HEK293T (cell line): ENCODE measurements at places on chromosomes 13 and 19.
A peak's percentile ranks its signal among the peaks of the same experiment; 100 is the strongest.

DNA sequence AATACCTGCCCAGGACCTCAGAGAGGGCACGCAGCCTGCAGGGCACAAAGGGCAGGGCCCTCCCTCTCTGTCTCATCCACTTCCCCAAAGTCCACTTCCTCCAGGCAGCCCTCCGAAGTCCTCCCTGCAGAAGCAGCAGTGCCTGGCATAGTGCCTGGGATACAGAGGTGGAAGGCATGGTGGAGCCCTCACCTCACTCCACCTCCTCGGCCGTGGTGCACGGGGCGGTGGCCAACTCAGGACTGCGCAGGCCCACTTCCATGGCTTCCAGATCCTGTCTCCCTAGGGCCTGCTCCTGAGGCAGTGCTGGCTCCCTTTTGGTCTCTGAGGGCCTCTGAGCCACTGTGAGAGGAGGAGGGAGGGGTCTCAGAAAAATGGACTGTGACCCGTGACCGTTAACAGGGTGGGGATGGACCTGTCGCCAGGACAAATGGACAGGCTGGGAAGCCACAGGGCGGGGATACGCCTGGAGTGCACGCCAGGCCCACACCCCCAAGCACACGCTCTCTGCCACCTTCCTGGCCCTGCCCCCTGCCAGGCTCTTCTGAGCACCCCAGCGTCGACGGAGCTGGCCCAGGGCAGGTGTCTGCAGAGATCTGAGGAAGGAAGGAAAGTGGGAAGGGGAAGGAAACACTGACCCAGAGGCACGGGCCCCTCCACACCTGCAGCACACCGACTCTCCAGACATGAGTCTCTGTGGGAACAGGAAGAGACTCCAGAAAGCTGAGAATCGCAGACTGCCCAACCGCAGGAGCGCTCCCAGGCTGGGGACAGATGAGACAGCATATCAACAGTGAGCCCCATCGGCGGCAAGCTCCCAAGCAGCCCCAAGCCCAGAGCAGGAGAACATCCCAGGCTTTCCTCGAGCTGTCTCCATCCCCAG lies 8.4 kb downstream of the REXO1 start:
- DNase-seq: no peak

GRCh38 chr13:97302611-97303010 lies 80.5 kb downstream of the MBNL2 start:
- DNase-seq: no peak

GRCh38 chr13:82412749-82413148 lies 1469.5 kb downstream of the SLITRK1 start:
- no peak for DNase-seq

- peak; percentile 50 for DNase-seq
These were observed 12.5 kb downstream of the SUPT20H start for GRCh38 chr13:37047032-37047431.

- DNase-seq: no peak
These were observed 129.5 kb downstream of the CYSLTR2 start for GRCh38 chr13:48783181-48783630.

GRCh38 chr19:6769006-6769619 lies 1.9 kb upstream of the SH2D3A start:
- DNase-seq: peak; percentile 52

GRCh38 chr13:99055735-99056134 lies 77.9 kb upstream of the DOCK9 start:
- no peak for DNase-seq

DNA sequence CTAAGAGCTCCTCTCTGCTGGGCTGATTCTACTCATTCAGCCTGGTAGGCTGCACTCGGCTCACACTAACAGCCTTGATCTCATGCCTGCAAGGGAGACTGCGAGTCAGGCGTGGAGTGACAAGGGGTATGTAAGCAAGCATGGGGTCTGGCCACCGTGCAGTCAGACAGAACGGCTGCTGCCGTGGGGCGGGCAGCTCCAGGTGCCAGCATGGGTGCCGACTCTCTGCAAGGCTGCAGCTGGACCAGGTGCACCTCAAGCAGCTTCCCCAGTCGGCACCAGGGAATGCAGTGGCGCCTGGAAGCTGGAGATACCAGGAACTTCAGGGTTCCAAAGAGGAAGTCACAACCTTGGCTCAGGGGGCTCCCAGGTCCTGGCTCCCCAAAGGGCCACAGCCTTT lies 892.3 kb downstream of the OLFM4 start:
- DNase-seq: no peak

- no peak for DNase-seq
These were observed 344.1 kb upstream of the TSHZ3 start for GRCh38 chr19:31693131-31693932.

DNA sequence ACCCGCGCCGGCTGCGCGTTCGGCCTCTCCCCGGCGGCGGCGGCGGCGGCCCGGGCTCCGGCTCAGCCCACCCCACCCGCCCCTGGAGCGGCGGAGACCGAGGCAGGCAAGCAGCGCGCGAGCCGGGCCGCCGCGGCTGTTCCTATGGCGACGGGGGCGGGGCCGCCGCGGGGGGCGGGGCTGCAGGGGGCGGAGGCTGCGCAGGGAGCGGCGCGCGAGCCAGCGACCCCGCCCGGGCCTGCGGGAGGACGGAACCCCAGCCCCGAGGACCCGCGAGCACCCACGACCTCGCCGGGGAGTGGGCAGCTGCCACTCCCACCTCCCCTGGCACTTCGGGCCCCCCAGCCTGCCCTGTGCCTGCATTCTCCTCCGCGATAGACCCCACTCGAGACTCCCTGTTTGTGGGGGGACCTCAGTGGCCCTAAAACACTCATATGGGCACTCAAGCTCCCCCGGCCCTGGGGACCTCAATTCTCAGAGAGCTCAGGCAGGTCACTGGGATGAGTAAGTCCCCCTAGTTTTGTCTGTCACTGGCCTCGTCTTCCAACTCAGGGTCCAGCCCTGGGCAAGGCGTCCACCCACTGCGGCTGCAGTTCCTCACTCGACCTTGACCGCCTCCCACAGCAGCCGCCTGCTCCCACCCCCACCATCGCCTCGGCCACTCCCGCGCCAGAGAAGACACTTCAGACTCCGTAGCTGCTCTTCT lies at the start of gene CTXN1:
TSS of gene CTXN1 (minus strand) at position 115 of the 706 bp plus-strand sequence. CDS start 597 bp downstream, outside the sequence.
- DNase-seq: peak; percentile 89

DNA sequence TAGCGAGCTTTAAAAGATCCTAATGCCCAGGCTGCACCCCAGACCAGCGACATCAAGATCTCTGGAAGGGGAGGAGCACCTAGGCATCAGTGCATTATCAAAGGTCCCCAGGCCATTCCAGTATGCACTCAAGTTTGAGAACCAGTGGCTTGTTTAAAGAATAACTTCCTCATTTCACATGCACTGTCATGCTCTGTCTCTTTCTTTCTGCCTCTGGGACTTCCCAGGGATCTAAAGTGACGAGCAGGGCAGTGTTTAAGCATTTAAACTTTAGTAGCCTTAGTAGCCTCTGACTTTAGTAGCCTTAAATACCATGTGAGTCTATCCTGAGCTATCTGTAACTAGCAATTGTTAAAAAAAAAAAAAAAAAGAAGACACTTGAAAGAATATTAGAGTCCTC lies 8.9 kb upstream of the FARP1 start:
- DNase-seq: no peak

DNA sequence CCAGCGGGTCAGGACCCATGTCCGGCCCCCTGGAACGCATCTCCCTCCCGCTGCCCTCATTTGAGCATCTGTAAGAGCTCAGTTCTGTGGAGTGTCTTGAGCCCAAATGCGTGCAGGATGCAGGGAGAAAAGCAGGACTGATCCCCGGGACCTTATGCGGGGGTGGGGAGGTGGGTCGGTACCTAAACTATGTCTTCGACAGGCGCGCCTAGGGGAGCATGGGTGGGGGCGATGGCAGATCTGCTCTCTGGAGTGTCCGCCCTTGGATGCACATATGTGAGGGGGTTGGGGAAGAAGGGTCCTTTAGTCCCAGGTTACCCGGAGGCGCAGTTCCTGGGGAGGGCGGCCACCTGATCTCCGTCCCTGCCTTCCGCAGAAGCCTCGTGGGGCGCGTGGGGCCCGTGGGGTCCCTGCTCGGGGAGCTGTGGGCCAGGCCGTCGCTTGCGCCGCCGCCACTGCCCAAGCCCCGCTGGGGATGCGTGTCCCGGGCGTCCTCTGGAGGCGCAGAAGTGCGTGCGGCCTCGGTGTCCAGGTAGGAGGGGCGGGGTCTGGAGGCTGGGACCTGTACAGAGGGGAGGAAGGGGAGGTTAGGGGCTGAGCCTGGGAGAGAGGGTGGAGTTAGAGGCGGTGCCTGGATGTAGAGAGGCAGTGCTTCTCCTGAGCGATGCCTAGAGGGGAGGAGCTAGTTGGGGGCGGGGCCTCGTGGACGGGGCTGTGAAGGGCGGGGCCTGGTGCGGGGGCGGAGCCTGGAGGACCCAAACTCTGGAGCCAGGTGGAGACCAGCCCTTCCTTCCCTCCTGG lies 2.9 kb downstream of the CILP2 start:
- DNase-seq: peak; percentile 93

DNA sequence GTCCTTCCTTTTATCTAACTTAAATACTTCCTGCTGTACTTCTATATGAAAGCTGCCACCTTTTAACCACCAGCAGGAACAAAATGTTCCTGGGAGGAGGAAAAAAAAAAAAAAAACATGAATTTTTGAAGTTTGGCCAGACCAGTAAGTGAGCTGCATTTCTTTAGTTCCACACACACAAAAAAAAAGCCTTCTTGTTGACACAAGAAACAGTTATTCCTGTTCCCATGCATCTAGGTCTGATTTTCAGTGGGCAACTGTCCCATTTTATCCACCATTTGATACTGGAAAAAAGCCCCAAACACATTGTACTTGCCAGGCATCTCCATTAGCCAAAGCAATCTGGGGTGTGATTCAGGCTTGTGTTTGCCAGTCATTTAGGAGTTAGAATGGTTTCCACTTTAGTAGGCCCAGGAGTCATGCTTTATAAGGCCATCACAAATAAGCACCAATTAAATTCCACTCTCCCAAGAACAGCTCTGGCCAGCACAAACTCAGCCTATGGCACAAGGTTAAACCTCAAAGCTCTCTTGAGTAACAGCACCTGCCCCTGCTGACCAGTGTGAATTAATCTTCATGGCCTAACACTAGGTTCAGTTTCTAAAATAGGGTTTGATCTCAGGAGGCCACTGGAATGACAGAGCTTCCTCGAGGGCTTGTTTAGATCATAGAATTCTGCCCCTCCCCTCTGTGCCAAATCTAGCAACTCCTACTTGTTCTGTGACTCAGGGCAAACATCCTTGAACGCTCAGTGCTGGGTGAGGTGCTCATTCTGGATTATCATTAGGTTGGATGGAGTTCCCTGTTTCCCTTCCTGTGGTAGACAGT lies 67.1 kb downstream of the NUFIP1 start:
- DNase-seq: no peak

GRCh38 chr19:703651-704446 lies 4.9 kb upstream of the PALM start:
- DNase-seq: peak; percentile 97

DNA sequence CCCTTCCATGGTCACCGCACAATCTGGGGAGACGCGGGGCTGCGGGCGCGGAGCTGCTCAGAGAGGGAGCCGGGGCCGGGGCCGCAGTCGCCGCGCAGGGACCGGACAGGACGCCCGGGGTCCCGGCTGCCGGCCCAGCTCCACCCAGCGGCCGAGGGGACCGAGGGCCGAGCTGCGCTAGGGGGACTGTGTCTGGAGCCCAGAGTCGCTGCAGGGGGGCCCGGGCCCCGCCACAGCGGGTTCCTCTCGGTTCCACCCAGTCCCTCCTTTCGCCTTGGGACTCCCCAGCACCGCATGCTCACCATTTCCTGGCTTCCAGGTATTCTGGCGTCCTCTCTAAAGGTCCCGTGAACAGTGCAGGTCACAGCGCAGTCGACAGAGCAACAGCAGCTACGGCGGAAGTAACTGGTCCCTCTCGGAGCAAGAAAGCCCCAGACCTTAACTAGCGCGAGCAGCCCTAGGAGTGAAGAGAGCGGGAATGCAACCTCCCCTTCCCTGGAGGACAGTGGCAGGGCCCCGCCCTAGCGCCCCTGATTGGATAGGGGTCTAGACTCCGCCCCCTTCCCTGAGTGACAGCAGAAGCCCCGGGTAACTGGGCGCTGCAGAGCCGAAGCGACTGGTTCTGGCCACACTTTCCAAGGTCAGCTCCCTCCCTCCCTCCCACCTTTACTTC lies at the start of gene ZNF878:
TSS of gene ZNF878 (minus strand) at position 465 of the 673 bp plus-strand sequence. CDS start at position 305, 160 bp downstream.
- DNase-seq: no peak

GRCh38 chr13:76717092-76717491 lies 169.1 kb downstream of the KCTD12 start:
- no peak for DNase-seq

DNA sequence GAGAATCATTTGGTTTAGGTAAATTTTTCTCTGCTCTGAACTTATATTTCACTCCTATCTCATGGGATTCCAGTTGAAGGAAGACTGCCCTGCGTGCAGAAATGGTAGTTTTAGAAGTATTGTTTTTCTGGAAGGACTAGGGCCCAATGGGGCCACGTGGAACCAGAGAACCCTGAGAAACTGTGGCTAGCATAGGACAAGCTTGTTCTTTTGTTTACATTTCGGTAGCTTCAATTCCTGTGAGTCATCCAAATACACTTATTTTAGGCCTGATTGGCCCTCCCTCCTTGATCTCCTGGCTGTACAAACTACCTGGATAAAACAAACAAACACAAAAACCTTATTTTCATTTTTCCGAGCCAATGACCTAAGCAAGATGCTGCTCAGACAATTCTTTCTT lies 124.0 kb downstream of the ITGBL1 start:
- no peak for DNase-seq

DNA sequence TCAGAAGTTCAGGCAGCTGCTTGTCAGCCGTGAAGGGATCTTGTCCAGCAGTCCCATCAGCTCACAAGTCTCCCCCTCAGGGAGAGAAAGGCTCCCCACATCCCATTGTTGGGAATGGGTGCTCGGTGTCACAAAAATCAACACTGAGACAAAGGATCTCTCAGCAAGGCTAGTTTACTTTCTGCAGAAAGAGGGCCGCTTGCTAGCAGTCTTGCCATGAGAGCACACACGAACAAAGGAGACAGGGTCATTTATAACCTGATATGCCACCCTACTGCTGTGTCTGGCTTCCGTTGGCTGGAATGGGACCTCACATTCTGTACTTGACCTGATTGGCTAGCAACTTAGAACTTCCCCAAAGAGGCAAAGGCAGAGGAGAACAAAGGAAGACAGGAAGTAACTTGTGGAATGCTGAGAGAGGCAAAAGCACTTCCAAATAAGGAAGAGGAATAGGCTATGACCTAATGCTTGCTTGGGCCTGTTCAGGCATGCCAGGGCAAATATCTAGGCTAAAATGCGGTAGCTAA lies 8.7 kb upstream of the IGFL3 start:
- peak; percentile 34 for DNase-seq

GRCh38 chr13:28679628-28680027 lies 20.7 kb downstream of the POMP start:
- DNase-seq: no peak

DNA sequence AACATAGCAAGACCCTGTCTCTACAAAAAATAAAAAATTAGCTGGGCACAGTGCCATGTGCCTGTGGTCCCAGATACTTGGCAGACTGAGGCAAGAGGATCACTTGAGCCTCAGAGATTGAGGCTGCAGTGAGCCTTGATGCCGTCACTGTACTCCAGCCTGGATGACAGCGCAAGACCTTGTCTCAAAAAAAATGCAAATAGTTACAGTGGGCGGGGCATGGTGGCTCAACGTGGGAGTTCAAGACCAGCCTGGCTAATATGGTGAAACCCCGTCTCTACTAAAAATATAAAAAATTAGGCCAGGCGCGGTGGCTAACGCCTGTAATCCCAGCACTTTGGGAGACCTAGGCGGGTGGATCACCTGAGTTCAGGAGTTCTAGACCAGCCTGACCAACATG lies 8.5 kb downstream of the PGLS start:
- no peak for DNase-seq
